ENCODE measurements at places on chromosomes 4 and X.

GRCh38 chr4:90120037-90120436, 7.2 kb upstream of the CCSER1 start:
- DNase-seq, result no peak

- DNase-seq, result no peak
Observed at GRCh38 chrX:105117621-105118020, 102.9 kb downstream of the TEX13A start.

DNA sequence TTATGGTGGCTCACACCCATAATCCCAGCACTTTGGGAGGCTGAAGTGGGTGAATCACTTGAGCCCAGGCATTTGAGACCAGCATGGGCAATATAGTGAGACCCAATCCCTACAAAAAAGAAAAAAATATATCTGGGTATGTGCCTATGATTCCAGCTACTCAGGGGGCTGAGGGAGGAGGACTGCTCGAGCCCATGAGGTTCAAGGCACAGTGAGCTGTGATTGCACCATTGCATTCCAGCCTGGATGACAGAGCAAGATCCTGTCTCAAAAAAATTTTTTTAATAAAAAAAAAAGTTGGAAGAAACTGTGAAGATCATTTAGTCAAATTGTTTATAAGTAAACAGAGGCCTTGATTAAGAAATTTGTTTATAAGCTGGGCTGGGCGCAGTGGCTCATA, 39.7 kb downstream of the KLHL8 start:
- DNase-seq, result no peak

DNA sequence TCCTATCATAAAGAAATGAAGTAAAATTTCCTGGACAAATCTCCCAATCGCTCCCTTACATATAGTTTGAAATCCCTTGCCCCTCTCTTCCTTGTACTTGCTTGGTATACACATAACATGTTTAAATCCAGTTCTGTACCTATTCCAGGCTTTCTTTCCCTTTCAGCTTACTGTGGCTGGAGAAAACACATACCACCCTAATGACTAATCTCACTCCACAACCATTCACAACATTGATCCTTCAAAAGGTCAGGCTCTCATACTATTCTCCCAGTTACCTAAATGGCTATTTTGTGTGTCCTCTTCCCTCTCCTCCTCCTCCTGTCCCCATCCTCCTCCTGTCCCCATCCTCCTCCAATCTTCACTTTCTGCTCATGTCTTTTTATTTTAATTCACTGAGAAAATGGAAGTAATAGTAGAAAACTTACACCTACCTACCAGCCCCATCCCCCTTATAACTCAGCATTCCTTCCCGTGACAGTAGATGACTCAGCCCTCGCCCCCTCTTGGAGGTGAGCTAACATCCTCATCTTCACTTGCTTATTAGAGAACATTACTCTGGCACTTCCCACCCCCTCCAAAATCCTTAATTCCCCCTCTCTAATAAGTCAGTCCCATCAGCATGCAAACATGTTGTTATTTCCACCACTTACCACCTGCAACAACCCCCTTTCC, 77.5 kb downstream of the IL15 start:
- DNase-seq, result no peak

GRCh38 chr4:142331646-142332045, 514.5 kb downstream of the INPP4B start:
- no peak for DNase-seq

DNA sequence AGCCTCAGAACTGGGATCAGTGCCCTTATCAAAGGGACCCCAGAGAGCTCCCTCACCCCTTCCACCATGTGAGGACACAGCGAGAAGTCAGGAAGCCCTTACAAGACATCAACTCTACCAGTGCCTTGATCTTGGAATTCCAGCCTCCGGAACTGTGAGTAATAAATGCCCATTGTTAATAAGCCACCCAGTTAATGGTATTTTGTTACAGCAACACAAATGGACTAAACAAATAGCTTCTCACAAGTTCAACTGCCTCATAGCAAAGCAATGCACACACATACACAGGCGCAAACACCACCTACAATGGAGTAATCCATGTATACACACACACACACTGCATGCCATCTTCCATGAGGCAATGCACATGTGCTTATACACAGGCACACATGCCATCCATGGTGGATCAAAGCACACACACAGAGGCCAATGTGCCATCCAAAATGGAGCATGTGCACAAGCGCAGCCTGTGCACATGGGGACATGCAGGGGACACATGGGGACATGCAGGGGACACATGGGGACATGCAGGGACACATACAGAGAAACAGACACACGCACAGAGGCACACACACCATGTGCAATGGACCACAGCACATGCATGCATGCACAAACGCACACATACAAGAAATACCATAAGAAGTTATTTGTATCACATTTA, 137.6 kb upstream of the TBL1X start:
- DNase-seq, result no peak

GRCh38 chrX:41522081-41522480, 74.9 kb downstream of the NYX start:
- DNase-seq, result no peak

GRCh38 chrX:18701621-18702361, 5.7 kb upstream of the PPEF1 start:
- DNase-seq, result no peak

- no peak for DNase-seq
Observed at GRCh38 chrX:53044995-53045394, 3.6 kb upstream of the GPR173 start.

DNA sequence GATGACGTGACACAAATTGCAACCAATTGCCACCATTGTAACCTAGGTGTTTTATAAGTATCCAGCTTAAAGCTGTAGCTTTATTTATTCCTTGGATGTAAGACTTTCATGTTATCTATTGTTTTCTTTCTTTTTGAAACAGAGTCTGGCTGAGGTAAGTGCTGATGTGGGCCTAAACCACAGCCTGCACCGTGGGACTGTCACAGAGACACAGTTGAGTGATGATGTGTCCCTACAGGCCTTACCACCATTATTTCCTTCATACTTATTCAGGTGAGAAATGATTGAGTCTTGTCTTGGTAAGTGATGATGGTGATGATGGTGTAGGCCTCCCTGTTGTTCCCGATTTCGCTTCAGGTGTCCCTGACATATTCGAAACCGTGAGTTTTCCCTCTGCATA, 8.3 kb downstream of the ATXN3L start:
- no peak for DNase-seq

DNA sequence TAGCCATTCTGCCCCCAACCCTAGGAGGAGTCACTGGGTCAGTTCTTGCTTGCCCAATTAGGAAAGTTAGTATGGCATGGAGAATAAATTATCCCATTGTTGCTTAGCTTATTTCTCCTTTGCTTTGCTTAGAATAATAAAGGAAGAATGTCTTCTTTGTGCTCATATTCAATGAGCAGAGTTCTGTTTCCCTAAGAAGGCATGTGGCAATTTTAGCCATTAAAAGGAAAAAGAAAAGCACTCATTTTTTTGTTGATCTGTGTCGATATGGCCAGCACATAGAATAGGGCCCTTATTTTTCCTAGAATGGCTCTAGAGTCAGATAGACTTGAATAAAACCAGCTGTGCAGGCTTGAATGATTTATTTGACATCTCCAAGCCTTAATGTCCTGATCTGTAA, 166.4 kb upstream of the PPARGC1A start:
- DNase-seq, result no peak

DNA sequence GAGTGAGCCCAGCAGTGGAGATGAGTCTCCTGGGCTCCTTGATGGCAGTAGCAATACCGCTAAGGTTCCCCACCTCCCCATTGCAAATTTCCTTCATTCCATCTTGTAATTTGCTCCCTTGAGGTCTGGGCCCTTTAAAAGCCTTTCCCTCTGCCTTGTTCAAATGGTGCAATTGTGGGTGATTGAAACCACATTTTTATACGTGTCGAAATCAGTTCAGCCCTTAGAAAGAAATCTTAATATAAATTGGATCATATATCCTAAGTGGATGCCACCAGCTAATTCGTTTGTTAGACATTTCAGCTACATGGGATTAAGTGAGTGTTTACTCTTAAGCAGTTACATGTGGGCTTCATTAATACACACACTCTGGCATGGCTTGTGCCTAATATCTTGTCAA, 68.6 kb downstream of the NHS start:
- DNase-seq, result no peak

DNA sequence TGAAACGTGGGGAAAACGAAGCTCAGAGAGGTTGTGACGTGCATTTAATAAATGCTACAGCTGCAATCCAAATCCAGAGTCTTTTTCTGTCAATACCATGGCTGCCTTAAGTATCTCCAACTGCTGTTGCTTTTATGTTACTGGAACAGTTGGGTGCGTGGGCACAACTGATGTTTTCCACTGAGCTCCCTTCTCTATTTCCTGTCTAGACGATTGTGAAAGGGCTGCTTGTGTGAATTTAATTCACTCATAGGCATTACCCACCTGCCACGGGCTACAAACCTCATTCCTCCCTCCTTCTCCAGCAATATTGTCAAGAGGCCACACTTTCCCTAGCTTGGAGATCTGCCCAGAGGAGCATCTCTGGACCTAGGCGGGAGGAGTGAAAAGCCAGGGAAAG, 526.0 kb downstream of the MID1IP1 start:
- no peak for DNase-seq

GRCh38 chrX:21847342-21847741, 7.9 kb downstream of the MBTPS2 start:
- DNase-seq, result no peak

GRCh38 chrX:72392816-72393800, 87.4 kb upstream of the CITED1 start:
- DNase-seq, result no peak

GRCh38 chr4:5808081-5808741, 84.7 kb downstream of the CRMP1 start:
- no peak for DNase-seq

GRCh38 chr4:123622572-123622971, 226.0 kb downstream of the SPRY1 start:
- DNase-seq, result no peak

GRCh38 chrX:7146703-7147412, 654 bp upstream of the STS start:
- no peak for DNase-seq

DNA sequence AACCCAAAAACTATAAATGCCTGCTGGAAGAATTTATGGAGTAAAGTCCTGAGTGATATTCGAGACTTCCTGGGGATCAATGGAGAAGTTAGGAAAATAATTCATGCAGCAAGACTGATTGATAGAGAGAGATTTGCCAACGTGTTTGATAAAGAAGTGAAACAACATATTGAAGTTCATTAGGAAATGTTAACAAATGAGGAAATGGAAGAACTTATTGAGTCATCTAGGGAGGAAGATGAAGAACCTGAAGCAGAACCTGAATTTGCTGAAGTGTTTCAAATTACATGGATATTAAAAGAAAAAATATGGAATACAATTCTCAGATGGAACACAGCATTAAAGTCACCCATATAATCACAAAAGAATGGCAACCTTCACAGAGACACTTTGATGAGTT, 39.0 kb downstream of the DDX60 start:
- DNase-seq, result no peak

DNA sequence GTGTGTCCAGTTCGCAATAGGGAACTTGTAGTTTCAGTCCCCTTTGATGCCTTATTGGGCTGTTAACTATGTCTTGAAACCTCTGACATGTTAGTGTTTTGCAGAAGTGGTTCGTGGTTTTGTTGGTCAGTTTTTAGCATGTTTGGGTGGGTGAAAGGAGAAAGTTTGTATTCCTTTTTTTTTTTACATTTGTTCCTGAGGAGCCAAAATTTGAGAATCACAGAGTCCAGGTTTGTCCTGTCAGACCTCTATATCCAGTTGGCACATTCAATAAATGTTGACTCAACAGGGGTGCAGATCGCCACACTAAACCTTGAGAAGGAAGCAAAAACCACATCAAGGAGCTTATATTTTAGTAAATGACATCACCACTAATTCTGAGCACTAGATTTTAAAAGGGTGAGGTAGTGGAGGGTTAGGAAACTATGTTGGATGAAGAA, 26.2 kb downstream of the DLG3 start:
- DNase-seq, result no peak

- DNase-seq, result no peak
Observed at GRCh38 chr4:186570193-186570996, 15.0 kb upstream of the MTNR1A start.

GRCh38 chr4:77917601-77918000, 55.0 kb downstream of the MRPL1 start:
- DNase-seq, result no peak

GRCh38 chrX:110338935-110339334, 19.7 kb upstream of the RTL9 start:
- DNase-seq, result no peak

GRCh38 chr4:162891788-162892707, 274.6 kb downstream of the NAF1 start:
- no peak for DNase-seq

- DNase-seq, result no peak
Observed at GRCh38 chr4:105632599-105632998, 75.9 kb downstream of the INTS12 start.

- no peak for DNase-seq
Observed at GRCh38 chr4:108906006-108906405, 143.2 kb upstream of the ETNPPL start.

GRCh38 chrX:140723121-140723715, 13.7 kb downstream of the LINC00632 start:
- DNase-seq, result no peak

DNA sequence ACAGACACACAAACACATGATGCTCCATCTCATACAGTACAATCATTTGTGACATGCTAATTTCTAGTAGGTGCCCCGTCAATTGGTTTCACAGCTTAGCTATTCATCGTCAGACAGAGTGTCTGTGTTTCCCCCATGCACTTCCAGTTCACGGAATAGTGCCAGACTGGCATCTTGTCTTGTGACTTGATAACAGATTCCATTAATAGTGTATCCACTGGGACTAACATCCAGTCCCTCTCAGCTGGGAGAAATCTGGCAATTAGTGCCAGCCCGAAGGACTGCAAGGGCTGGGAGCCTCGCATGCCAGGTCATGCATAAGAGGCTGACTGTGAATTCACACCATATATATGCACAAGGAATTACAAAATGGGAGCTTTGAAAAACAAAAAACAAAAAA, 20.2 kb upstream of the GATB start:
- no peak for DNase-seq

- no peak for DNase-seq
Observed at GRCh38 chr4:120466429-120466828, 399.8 kb upstream of the MAD2L1 start.

DNA sequence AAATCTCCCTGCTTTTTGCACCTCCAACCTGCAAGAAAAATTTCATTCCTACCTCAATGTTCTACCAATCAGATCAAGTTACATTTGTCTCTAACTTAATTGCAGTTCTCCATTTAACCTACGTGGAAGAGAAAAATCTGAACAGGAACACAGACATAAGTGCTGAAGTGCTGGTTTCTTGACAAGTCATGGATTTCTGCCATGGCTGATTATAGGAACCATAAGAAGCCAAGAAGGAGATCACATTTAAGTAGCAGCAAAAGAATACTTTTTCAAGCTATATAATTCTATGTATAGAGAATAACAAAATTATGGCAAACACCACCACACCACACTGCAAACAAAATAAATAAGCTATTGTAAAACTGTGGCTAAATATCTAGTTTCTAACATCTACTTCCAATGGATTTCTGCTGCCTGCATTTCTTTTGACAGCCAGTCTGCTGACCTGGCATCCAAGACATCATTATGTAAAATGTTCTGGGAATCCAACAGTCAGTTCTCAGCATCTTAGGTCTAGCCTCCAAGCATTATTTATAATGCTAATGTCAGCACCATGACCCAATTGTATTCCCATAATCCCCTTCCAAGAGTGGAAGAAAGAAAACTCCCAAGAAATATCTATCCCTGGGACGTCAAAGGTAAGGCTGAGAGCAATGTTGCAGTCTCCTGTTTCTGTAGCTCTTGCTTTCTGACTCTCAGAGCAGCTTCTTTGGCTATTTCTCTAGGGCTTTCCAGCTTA, 50.8 kb upstream of the GAB1 start:
- no peak for DNase-seq
